ENCODE measurements at places on chromosomes 12 and 14.
A peak's percentile ranks its signal among the peaks of the same experiment; 100 is the strongest.

DNA sequence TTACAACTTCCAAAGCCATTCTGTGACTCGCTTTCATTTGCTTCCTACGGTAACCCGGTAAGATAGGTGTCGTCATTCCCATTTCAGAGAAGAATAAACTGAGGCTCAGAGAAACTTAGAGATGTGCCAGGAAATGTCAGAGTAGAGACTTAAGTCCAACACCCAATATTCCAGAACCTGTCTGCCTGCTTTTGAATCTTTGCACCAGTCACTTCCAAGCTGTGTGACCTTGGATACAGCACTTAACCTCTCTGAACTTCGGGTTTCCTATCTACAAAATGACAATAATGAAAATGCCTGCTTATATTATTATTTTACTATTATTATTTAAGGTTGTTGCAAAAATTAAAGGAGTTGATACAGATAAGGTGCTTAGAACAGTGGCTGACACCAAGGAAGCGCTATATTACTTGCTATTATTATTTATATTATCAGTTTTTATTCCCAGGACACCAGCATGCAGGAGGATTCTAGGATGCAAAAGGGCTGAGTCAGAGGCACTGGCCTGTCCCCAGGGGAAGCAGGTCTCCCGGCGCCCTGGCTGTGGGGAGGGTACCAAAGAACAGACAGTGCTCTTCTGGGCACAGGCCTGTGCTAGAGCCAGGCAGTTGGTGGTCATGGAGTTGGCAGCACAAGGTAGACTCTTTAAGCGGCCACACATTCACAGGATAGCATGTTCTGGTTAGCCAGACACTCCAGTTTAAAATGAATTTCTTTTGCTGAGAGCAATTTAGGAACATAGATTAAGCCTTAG lies 5.4 kb downstream of the HSPB8 start:
- no peak for DNase-seq

DNA sequence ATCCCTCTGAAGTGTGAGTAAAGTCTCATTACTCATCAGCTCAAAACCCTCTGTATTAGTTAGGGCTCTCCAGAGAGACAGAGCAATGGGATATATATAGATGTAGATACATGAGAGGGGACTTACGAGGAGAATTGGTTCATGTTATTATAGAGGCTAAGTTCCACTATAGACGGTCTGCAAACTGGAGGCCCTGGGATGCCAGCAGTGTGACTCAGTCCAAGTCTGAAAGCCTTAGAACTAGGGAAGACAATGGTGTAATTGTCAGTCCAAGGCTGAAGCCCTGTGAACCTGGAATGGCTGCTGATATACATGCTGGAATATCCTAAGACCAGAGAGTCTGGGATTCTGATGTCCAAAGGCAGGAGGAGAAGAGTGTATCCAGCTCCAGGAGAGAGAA lies 57.3 kb upstream of the CEP83 start:
- DNase-seq: no peak

DNA sequence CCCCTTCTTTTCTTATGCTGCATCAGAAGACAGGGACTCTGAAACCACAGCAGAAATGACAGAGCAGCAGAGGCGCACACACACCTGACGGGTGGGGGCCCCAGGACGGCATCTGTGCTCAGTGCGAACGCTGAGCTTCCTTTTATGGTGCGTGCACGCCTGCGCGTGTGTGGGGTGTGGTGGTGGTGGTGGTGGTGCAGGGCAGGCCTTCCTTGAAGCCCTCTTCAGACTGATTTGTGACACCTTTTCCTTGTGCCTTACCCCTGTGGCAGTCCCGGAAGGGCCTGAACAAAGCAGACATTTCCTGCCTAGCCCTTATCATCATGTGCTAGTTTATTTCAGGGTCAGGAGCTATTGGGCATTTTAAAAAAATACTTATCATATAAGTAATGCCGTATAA lies 75.7 kb downstream of the TSPAN9 start:
- no peak for DNase-seq

- DNase-seq: peak; percentile 93
Measured at GRCh38 chr14:75989134-75989533, 3.6 kb downstream of the IFT43 start.

GRCh38 chr12:43935581-43935980 lies 99.7 kb downstream of the TMEM117 start:
- no peak for DNase-seq

- DNase-seq: no peak
Measured at GRCh38 chr12:42590330-42590934, 886 bp upstream of the PRICKLE1 start.

DNA sequence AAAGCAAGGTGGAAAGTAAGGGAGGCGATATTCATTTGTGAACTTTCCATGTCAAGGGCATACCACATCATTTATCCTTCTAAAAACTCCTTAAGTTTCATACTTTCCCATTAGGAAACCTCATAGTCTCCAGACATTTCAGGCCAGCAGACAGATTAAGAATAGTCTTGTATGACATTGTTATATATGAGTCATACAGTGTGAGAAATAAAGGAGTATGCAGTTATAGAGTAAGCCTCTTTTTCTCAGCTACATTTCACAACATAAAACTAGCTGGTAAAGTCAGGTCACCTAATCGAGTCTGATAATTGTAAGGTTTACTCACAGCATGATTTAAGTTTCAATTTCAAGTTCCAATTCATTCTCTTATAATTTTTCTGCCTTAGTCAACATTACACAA lies 164.3 kb downstream of the GRIP1 start:
- DNase-seq: no peak

DNA sequence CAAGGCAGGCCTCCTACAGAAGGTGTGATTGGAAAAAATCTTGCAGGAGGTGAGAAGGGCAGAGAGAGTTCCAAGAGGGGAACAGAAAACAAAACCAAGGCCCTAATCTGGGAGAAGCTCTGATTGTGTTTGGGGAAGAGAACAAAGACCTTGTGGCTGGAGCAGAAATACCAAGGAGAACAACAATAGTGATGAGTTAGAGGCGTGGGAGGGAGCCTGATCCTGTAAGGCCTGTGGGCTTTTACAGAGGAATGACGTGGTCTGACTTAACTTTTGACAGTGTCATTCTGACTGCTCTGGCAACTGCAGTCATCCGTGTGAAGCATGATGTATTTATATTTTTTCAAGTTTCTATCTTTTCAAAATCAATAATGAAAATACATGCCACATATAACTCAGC lies 200.6 kb downstream of the ANO4 start:
- no peak for DNase-seq

GRCh38 chr12:94813314-94813713 lies 163.0 kb upstream of the TMCC3 start:
- no peak for DNase-seq

DNA sequence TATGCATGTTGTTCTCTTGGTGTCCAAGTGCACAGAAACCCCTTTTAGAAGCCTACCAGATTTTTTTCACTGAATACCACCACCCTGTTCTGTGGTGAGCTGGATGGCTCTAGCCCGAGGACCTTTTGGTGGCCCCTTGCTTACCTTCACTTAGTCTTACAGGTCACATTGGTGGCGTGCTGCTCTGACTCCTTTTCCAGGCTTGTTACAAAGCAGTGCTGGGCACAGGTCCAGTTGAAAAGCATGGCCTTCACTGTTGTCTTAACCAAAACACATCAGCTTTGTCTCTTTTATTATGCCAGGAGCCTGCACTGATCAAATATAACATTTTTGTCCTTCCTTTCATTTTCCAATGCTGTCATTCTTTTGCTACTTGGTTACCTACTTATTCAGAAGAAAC lies 43.6 kb upstream of the ARHGAP5 start:
- DNase-seq: no peak

DNA sequence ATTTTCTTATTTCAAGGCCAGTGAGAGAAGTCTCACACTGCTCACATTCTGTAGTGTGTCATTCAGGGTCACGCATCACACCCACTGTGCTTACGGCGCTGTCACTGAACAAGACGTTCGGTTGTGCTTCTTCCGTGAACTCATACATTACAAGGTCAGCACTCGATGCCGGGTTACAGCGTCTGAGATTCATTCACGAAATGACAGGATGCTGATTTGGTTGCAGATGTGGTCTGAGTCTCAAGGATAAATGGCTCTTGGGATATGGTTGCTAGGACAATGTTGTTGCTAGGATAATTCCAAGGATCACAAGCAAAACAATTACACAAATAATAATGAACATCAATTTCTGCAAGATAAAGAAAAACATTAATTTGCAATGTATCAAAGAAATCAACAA lies 47.4 kb downstream of the STX2 start:
- no peak for DNase-seq

DNA sequence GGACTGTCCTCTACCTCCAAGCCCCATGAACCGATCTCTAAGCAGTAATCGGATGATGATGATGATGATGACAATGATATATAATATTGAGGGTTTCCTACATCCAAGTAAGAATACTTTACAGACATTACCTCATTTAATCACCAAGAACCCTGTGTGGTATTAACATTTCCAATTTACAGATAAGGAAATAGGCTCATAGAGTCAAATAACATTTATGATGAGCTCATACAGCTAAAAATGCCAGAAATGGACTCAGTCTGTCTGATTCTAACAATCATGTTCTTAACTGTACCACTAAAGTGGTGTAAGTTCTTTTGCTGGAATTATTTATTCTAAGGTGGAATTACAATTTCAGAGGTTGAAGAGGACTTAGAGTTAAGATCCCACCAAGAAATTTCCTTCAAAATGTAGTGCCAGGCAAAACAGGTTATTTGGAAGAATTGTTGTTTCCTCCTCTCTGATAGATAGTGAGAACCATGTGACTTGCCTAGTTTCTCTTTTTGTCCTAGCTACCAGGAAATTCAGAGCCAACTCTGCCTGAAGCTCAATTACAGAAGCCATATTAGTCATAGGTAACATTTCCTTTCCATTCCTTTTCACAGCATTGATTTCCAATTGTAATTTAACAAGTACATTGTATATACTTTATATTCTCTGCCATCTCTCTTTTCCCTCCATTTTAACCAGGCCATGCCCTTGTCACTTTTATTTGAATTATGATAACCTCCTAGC lies 23.8 kb upstream of the CCDC175 start:
- DNase-seq: no peak

- no peak for DNase-seq
Measured at GRCh38 chr12:58099476-58099875, 158.1 kb downstream of the ATP23 start.

GRCh38 chr14:35406506-35407305 lies 2.2 kb upstream of the NFKBIA start:
- no peak for DNase-seq

GRCh38 chr12:48366131-48366530 lies 15.4 kb upstream of the ZNF641 start:
- no peak for DNase-seq

GRCh38 chr12:132433641-132434395 lies 56.1 kb upstream of the FBRSL1 start:
- DNase-seq: no peak

DNA sequence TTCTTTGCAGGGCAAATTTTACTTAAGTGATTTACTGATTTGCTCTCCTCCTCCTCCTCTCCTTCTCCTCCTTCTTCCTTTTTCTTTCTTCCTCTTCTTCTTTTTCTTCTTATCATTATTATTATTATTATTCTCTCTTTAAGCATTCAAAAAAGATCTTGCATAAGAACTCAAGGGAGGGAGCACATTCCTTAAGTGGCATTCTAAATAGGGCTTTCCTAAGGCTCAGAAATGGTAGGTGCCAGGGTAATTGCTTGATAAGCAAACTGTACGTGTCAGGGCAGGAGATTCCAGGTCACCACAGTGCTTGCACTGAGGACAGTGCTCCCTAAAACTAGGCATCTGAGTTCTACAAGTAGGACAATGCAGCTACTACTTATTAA lies 92.4 kb downstream of the SPTSSA start:
- DNase-seq: no peak

DNA sequence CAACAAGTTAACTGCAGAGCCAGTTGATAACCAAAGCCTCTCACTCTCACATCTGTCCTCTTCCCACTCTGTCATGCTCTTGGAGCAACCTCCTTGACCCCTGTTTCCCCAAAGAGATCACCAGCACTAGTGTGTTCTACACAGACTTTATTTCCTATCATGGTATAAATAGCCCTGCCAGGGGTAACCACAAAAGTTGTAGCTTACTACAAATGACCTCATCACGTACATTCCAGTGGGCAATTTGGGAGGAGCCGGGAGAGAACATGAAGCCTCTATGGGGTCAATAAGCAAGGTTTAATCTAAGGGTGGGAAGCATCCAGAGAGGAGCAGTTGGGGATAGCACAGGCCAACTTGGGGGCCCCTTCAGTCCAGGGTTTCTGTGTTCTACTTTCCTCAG lies 186.5 kb downstream of the KCNA5 start:
- DNase-seq: no peak

All from pulmonary artery endothelial cell (primary cell).